ENCODE measurements at places on chromosomes 12 and 14.

GRCh38 chr12:99388671-99389195 is 258.8 kb upstream of the GARIN6 start:
- DNase-seq: no peak

- no peak for DNase-seq
Measured at GRCh38 chr14:64926398-64926995, 12.2 kb downstream of the CHURC1 start.

- DNase-seq: no peak
Measured at GRCh38 chr12:75917083-75917482, 114.5 kb downstream of the PHLDA1 start.

DNA sequence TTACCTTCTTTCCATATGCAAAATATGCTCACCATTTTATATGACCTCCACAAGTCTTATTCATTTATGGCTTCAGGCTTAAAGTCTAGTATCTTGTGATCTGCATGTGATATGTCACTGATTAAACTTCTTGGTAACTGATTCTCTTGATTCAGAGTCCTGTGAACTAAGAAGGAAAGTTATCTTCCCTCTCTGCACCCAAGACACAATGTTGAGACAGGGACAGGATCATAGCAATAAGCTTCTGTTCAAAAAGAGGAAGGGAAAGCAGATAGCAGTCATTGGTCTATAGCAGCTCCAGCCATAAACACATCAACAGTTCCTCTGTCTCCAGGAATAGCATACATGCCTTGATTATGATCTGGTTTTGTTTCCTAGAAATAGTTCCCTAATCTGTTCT is 103.1 kb downstream of the UNC79 start:
- DNase-seq: no peak

DNA sequence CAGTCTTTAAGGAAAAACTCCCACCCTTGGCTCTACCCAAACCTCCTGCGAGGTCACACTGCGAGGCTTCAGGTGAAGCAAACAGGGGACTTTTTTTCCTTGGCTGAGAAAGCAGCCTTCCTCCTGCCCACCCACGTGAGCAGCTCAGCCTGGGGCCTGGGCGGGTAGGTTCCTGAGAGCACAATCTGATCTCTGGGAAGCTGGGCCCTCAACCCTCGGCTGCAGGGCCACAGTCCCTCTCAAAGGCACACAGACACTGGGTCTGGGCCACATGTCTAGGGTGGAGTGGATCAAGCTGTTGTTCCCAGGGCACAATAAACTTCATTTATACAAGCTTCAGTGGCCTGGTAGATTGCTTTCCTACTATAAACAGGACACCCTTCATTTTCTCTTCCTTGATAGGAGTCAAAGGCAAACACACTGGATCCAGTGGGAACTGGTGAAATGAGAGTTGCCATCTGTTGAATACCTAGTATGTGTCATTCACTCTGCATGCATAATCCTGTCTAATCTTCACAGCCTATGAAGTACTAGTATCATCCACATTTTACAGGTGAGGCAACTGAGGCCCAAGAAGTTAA is 41.3 kb upstream of the PNMA1 start:
- DNase-seq: no peak

- DNase-seq: peak; percentile 69
Measured at GRCh38 chr12:52884526-52885293, 20.2 kb downstream of the KRT8 start.

DNA sequence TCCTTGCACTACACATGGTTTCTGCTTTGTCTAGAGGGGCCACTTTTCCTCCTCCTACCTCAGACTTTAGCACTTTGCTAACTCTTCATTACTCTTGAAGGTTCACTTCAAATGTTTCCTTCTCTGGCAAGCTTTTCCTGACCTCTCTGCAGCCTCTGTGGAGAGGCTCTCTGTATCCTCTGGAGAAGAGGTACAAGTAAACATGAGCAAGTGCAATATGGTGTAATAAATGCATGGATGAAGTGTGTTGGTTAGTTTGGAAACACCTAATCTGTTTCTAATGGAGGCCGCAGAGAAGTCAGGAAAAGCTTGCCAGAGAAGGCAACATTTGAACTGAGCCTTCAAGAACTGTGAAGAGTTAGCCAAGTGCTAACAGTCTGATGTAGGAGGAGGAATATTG is 329.3 kb downstream of the GRIN2B start:
- no peak for DNase-seq

- DNase-seq: no peak
Measured at GRCh38 chr14:59591641-59592370, 15.2 kb upstream of the CCDC175 start.

- no peak for DNase-seq
Measured at GRCh38 chr14:82445810-82446570, 912.3 kb upstream of the SEL1L start.

DNA sequence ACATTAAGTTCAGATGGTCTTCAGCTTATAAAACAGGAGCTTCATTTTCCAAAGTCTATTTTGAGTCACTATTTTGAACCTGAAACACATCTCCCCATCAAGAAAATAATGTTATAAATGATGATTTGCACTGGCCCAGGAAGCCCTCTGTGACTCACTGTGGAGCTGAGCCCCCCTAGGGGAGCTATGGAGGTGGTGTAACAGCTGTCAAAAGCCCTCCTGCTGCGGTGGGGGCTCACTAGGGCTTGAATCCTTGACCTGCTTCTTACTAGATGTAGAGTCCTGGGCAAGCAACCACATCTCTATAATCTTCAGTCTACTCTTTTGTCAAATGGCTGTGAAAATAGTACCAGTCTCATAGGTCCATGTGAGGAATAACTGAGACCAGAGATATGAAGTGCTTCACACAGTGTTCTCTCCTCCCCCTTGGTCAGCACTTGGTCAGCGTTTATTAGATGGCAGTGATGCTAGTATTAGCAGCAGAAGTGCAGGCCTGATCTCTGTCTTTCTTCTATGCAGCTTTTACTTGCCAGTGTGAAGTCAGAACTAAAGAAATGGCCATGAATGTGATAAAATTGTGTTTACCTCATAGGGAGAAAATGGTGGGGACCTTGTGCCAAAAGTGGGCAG is 83.4 kb downstream of the RTN1 start:
- no peak for DNase-seq

- DNase-seq: no peak
Measured at GRCh38 chr14:76995279-76996035, 33.1 kb downstream of the IRF2BPL start.

GRCh38 chr14:53881161-53881871 is 75.3 kb downstream of the BMP4 start:
- DNase-seq: no peak

DNA sequence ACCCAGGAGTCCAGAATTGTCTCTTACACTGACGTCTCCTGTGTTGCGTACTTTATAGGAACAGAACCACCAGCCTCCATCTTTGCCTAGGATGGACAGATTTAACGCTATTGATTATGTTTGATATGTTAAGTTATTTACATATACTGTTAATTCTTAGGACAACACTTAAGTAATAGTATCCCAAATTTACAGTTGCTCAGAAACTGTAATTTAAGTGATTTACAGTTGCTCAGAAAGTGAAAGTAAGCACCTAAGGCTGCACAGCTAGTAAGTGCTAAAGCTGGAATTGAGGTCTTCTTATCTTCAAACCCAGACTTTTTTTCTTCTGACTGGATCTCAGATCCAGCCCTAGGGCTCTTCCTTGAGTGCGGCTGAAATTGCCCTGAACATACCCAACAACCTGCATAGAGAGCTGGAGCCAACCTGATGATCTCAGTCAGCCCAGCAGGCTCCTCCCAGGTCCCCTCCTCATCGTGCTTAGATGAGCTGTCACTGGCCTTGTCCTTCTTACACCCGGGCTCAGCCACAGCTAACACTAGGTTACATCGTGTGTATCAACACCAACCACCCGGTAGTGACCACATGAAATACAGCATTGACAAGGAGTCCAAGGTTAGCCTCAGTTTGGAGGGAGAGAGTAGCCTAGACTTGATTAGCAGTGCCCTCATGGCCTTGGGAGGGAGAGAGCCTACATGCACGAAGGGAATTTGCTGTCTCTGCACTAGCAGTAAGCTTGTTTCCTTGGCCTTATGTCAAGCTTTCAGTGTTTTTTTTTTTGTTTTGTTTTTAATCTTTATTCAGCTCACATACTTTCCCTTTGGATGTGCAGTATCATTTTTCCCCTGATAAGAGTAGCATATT is 111.1 kb upstream of the ARHGAP5 start:
- DNase-seq: no peak

GRCh38 chr12:51942056-51942455 is 9.4 kb upstream of the ACVR1B start:
- DNase-seq: no peak

DNA sequence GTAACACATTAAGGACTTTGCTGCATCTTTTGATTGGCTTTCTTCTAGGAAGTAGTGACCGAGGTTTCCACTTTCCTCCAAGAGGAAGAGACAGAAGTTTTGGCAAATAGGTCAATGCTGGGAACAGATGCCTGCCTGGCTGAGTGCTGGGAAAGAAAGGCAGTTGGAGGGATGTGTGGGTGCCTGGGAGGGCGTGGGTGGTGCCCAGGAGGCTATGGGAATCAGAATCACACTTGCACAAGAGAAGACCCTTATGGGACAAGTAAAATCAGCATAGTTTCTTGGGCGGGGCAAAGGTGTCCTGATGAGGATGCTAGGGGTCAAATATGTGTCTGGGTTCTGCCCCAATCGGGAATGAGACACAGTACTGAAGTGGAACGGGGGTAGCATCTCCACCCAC is 906 bp upstream of the ACADS start:
- no peak for DNase-seq

DNA sequence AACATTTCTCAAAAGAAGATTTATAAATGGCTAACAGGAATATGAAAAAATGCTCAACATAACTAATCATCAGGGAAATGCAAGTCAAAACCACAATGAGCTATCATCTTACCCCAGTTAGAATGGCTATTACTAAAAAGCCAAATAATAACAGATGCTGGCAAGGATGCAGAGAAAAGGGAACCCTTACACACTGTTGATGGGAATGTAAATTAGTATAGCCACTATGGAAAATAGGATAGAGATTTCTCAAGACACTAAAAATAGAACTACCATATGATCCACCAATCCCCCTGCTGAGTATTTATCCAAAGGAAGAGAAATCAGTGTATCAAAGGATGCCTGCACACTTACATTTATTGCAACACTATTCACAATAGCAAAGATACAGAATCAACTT is 58.3 kb downstream of the GUCY2C start:
- DNase-seq: no peak

DNA sequence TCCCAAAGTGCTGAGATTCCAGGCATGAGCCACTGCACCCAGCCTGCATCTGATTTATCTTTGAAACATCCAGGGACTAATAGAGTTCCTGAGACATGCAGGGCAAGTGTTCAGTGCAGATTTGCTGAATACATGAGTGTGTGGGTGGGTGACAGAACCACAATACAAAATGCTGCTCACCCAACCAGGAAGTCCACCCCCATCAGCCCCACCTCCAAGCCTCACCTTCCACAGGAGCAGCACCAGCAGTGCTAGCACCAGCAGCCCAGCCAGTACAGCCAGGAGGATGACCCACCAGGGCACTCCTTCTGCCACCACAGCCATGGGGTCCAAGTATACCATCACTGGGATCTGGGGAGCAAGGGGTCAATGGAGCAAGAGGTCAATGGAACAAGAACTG is 20.0 kb downstream of the ITGA7 start:
- DNase-seq: no peak

DNA sequence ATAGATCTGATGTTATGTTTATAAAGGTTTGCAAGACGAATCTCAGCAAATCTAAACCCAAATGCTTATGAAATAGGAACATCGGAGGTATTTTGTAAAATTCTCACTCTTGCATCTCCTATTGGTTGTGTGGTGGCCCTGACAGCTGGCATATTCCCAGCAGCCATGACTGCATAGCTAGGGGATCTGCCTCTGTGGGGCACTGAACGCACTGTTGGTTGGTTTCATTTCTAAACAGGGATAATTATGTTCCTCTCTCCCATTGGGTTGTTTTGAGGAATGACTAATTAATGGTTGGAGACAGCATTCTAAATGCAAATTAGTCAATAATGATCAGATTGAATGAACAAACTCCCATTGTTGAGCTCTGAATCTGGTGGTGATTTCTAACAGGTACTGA is 2.7 kb upstream of the BEST3 start:
- DNase-seq: no peak

DNA sequence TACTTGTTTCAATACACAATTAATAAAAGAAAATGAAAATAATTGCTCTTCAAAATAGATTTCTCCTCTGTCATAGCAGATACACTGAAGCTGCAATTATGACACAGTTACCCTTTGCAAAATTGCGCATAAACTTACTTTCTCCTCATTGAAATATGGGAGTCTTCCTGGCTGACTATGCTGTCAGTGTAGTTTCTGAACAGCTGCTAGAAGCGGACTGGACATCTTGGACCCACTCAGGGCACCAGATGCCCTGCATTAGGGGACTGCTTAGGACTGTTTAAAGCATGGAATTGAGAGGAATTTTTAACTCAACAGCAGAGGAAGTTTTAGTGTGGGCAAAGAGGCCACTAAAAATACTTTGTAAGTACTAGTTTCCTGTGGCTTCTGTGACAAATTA is 454.9 kb downstream of the ATP23 start:
- no peak for DNase-seq

DNA sequence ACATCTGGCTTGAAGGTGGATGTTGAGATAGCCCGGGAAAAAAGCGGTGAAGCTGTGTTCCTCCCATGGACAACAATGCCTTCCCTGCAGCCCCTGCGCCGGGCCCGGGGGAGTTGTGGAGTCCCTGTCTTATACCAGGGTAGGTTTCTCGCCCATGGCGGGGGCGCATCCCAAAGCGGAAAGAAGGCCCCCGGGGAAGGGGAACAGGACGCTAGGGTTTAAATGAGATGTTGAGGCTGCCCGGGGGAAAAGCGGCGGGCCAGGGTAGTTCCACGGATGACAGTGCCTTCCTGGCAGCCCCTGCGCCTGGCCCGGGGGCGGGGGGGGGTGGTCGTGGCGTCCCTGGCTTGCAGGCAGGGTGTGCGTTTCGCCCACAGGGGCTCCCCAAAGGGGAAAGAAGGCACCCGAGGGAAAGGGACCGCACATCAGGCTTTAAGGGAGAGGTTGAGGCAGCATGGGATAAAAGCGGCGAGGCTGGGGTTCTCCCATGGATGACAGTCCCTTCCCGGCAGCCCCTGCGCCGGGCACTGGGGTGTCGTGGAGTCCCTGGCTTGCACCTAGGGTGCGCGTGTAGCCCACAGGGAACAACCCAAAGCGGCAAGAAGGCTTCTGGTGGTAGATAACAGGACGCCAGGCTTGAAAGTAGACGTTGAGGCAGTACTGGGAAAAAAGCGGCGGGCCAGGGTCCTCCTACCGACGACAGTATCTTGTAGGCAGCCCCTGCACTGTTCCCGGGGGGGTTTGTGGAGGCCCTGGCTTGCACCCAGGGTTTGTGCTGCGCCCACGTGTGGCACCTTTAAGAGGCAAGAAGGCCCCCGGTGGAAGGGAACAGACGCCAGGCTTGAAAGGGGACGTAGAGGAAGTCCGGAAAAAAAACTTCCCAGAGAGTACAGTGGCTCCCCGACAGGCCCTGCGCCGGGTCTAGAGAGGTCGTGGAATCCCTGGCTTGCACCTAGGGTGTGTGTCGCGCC is 160.8 kb upstream of the ALG10B start:
- no peak for DNase-seq

All from ELR (cell line).